Osteocyte (in vitro differentiated cells): ENCODE measurements at places on chromosomes 11 and 22. TPM values are rescaled to one million over a fixed set of nuclear protein-coding genes. Genes with fewer than 3 reads are reported as not detected.

DNA sequence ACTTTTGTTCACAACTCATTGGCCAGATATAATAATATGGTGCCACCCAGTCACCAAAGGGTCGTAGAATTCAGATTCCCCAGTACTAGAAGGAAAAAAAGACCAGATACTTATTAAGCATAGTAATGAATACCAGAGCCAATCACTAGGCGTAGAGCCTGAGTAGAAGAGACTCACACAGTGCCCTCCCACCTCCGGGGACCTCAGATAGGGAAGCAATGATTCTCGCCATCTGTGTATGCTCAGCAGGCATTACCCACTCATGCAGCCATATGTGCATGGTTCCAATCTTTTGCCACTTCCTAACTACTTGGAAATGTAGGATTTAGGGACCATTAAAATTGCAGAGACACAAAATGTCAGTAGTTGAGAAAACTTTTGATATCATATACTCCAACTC lies 85.3 kb downstream of the C11orf87 start:
- no peaks in the 10 kb centered on the region for H3K27me3 ChIP-seq
- H3K27ac ChIP-seq, result no peak overlapping the region
- peaks cover 21% of the 10 kb centered on the region for H3K4me1 ChIP-seq

- no peaks in the 10 kb centered on the region for H3K36me3 ChIP-seq
- DNase-seq, result no peak
- H3K4me1 ChIP-seq, result peaks cover 40% of the 10 kb centered on the region
- H3K27ac ChIP-seq, result peak overlapping the region; percentile 95
Measured at GRCh38 chr22:31082606-31083376, 1.7 kb downstream of the SMTN start.

DNA sequence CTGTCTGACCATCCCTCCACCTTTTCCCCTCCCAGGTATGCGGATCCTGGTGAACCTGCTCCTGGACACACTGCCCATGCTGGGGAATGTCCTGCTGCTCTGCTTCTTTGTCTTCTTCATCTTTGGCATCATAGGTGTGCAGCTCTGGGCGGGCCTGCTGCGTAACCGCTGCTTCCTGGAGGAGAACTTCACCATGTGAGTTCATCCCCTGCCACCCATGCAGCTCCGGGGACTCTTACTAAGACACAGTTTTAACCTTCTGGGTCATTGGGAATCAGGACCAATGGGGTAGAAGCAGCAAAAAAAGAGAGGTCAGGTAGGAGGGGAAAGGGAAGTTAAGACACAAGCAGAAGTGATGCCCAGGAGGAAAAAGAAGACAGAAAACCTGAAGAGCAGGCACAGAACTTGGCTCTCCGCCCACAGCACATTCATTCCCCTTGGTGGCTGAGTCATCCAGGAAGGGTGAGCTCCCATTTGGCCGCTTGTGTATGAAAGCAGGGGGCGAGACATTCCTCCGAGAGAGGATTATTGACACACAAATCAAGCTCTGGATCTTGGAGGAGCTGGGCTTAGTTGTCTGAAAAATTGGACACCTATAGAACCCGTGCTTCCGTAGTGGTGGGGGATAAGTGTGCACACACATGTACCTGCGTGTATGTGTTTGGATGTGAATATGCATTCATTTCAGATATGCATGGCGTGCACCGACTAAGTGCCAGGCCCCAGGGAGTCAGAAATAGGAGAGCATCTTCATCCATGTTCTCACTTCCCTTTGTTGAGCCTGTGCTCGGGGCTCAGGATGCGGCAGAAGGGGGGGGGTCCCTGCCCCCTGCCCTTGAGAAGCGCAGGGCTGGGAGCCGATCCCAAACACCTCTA lies 64.2 kb downstream of the CACNA1I start:
- peaks cover 15% of the 10 kb centered on the region for H3K4me1 ChIP-seq
- H3K36me3 ChIP-seq, result no peaks in the 10 kb centered on the region
- no peak overlapping the region for H3K27ac ChIP-seq
- H3K4me3 ChIP-seq, result no peak overlapping the region

GRCh38 chr22:35835267-35835997 lies 117.8 kb downstream of the APOL5 start:
- peak overlapping the region; percentile 98 for H3K27ac ChIP-seq
- H3K4me1 ChIP-seq, result peaks cover 60% of the 10 kb centered on the region
- no peaks in the 10 kb centered on the region for H3K27me3 ChIP-seq

- H3K4me1 ChIP-seq, result peaks cover 11% of the 10 kb centered on the region
- DNase-seq, result no peak
- H3K4me3 ChIP-seq, result no peak overlapping the region
- no peaks in the 10 kb centered on the region for H3K27me3 ChIP-seq
- H3K27ac ChIP-seq, result no peak overlapping the region
- no peaks in the 10 kb centered on the region for H3K36me3 ChIP-seq
Measured at GRCh38 chr22:38608992-38609750, 39.2 kb upstream of the DMC1 start.

GRCh38 chr11:61362542-61362875 lies 335 bp downstream of the TMEM138 start:
- peaks cover 36% of the 10 kb centered on the region for H3K4me1 ChIP-seq
- peak overlapping the region; percentile 98 for H3K4me3 ChIP-seq
- H3K27ac ChIP-seq, result peak overlapping the region; percentile 97
- no peak for DNase-seq

DNA sequence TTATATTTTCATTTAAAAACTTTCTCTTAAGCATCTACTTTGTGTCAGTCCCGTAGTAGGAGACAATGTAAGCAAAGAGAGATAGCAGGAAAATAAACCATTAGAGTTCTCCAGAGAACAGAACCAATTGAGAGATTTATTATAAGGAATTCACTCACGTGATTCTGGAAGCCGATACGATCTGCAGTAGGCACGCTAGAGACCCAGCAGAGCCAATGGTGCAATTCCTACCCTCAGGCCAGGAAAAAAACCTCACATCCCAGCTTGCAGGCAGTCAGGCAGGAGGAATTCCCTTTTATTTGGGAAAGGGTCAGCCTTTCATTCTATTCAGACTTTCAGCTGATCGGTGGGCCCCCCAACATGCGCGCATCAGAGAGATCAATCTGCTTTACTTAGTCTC lies 7.3 kb upstream of the PLEKHA7 start:
- DNase-seq, result no peak
- H3K27me3 ChIP-seq, result no peaks in the 10 kb centered on the region
- H3K4me1 ChIP-seq, result peaks cover 44% of the 10 kb centered on the region
- H3K36me3 ChIP-seq, result peaks cover 2% of the 10 kb centered on the region
- peak overlapping the region; percentile 87 for H3K27ac ChIP-seq

DNA sequence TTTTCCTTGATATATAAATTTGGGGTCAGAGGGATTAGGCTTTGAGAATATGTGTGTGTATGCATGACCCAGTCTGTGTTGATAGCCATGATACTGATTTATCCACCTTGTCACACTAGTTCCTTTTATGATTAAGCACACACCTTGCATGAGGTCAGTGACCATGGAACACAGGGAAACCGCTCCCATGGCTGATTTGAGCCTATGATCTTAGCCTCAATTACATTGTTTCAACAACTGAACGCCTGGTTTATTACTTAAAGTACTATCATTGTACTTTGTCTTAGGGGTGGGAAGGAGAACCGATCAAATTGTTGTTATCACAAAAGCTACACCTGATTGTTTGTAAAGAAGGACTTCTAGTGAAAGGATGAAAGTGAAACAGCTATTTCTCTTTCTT lies 70.7 kb downstream of the ARFGAP2 start:
- H3K4me1 ChIP-seq, result peaks cover 11% of the 10 kb centered on the region
- no peaks in the 10 kb centered on the region for H3K36me3 ChIP-seq
- no peak overlapping the region for H3K27ac ChIP-seq
- H3K4me3 ChIP-seq, result no peak overlapping the region
- no peak for DNase-seq

- peaks cover 4% of the 10 kb centered on the region for H3K4me1 ChIP-seq
- DNase-seq, result no peak
- H3K27ac ChIP-seq, result no peak overlapping the region
- H3K27me3 ChIP-seq, result peaks cover 15% of the 10 kb centered on the region
- no peak overlapping the region for H3K4me3 ChIP-seq
Measured at GRCh38 chr11:120562806-120563425, 51.4 kb downstream of the GRIK4 start.

GRCh38 chr11:71454470-71455113 lies 1.6 kb downstream of the NADSYN1 start:
- H3K4me3 ChIP-seq, result peak overlapping the region; percentile 47
- peaks cover 22% of the 10 kb centered on the region for H3K4me1 ChIP-seq
- peaks cover 27% of the 10 kb centered on the region for H3K36me3 ChIP-seq
- H3K27me3 ChIP-seq, result no peaks in the 10 kb centered on the region

- peaks cover 61% of the 10 kb centered on the region for H3K4me1 ChIP-seq
- no peak for DNase-seq
- H3K4me3 ChIP-seq, result no peak overlapping the region
- no peaks in the 10 kb centered on the region for H3K36me3 ChIP-seq
- peak overlapping the region; percentile 94 for H3K27ac ChIP-seq
Measured at GRCh38 chr11:86749821-86750401, 50.4 kb upstream of the PRSS23 start.

- H3K4me1 ChIP-seq, result peaks cover 12% of the 10 kb centered on the region
- no peak overlapping the region for H3K4me3 ChIP-seq
- no peak for DNase-seq
- no peak overlapping the region for H3K27ac ChIP-seq
- H3K36me3 ChIP-seq, result no peaks in the 10 kb centered on the region
Measured at GRCh38 chr22:46147061-46147460, 3.3 kb upstream of the PPARA start.

DNA sequence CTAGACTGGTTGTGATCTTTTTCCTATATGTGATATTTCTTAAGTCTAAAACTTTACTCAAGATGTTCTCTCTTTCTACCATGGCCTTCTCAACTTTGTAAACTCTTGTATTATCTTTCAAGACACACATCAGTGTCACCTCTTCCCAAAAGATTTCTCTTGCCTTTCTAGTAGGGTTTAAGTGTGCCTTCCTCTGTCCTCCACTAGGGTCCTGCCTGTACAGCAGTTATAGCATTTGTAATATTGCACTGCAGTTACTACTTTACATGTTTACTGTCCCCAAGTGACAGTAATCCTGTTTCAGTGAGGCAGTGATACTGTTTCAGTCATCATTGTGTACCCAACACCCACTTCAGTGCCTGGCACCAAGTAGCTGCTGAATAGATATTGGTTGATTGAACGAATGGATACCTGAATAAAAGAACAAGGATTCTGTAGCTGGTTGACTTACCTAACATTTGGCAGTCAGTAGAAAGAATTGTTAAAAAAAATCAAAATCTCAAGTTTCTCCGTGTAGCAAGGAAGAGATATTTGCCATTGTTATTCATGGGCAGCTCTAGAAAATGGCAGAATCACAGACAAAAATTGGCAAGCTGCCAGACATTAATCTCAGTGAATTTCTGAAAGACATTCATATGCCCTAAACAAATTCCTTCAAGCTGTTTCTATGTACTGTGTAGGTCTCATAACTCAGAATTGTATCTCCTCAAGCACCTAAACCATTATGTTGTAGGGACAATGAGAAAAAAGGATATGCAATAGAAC lies 79.4 kb downstream of the RBMXL2 start:
- no peak overlapping the region for H3K27ac ChIP-seq
- no peak for DNase-seq
- H3K4me3 ChIP-seq, result no peak overlapping the region
- no peaks in the 10 kb centered on the region for H3K4me1 ChIP-seq

DNA sequence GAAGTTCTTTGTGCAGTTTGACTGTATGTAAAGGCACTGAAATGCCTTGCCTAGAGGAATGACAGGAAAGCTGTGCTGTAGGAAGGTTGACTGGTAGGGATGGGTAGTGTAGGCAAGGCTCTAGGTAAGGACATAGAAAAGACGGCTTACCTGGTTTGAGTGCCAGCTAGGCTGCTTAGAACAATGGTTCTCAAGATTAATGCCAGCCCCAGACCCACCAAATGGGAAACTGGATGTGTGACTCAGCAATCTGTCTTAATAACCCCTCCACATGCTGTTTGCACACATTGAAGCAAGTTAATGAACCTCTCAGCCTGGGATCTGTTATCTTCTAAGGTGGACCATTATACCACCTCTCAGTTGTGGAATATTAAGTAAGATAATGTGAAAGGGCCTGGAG lies 3.7 kb downstream of the RPS3 start:
- H3K4me3 ChIP-seq, result no peak overlapping the region
- no peak for DNase-seq
- no peak overlapping the region for H3K27ac ChIP-seq

- DNase-seq, result peak; percentile 57
- peaks cover 20% of the 10 kb centered on the region for H3K4me1 ChIP-seq
- no peak overlapping the region for H3K4me3 ChIP-seq
- no peaks in the 10 kb centered on the region for H3K27me3 ChIP-seq
- H3K36me3 ChIP-seq, result peaks cover 50% of the 10 kb centered on the region
Measured at GRCh38 chr11:71491940-71492339, 35.1 kb upstream of the KRTAP5-7 start.

- no peaks in the 10 kb centered on the region for H3K27me3 ChIP-seq
- peaks cover 8% of the 10 kb centered on the region for H3K4me1 ChIP-seq
- H3K4me3 ChIP-seq, result no peak overlapping the region
- DNase-seq, result no peak
- no peaks in the 10 kb centered on the region for H3K36me3 ChIP-seq
- no peak overlapping the region for H3K27ac ChIP-seq
Measured at GRCh38 chr22:27597703-27598444, 203.7 kb downstream of the MN1 start.

DNA sequence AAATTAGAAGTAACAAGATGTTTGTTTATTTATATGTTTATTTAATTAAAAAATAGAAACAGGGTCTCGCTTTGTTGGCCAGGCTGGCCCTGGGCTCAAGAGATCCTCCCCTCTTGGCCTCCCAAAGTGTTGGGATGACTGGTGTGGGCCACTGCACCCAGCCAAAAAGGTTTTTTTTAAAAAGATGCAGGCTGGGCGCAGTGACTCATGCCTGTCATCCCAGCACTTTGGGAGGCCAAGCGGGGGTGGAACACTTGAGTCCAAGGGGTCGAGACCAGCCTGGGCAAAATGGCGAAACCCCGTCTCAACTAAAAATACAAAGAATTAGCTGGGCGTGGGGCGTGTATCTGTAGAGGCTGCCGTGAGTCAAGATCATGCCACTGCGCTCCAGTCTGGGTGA lies 13.4 kb downstream of the DRD4 start:
- peaks cover 17% of the 10 kb centered on the region for H3K36me3 ChIP-seq
- no peak overlapping the region for H3K4me3 ChIP-seq
- peaks cover 2% of the 10 kb centered on the region for H3K4me1 ChIP-seq
- H3K27me3 ChIP-seq, result no peaks in the 10 kb centered on the region

DNA sequence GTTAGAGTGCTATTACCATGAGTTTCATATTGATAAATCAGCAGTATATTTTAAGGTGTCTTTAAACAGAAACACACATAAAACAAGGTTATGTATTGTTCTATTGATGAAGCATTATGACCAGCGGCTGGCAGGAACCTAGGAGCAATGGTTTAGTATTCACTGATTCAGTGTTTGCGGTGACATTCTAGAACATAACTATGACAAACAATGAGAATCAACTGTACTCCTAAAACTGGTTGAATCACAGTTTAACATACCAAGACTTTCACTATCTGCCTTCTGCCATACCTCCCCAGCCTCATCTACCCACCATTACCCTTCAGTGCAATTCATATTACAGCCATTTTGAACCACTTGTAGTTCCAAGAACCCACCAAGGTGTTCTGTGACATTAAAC lies 8.8 kb downstream of the HOATZ start:
- no peak overlapping the region for H3K27ac ChIP-seq
- peaks cover 5% of the 10 kb centered on the region for H3K4me1 ChIP-seq
- DNase-seq, result no peak
- H3K27me3 ChIP-seq, result no peaks in the 10 kb centered on the region
- H3K4me3 ChIP-seq, result no peak overlapping the region

ZBED4 gene
- 17.2 and 17.3 TPM in 2 replicates for total RNA-seq

POU2AF3 gene
- not detected in 2 replicates for total RNA-seq

CDC42EP2 gene
- total RNA-seq, result 20.7 and 23.1 TPM in 2 replicates

MED17 gene
- 30.9 and 37.8 TPM in 2 replicates for total RNA-seq

SHISAL1 gene
- 5.0 and 6.1 TPM in 2 replicates for total RNA-seq

SCT gene
- total RNA-seq, result not detected in 2 replicates

GAS2L1 gene
- total RNA-seq, result 21.6 and 22.3 TPM in 2 replicates

ABTB2 gene
- total RNA-seq, result 0.73 and 0.89 TPM in 2 replicates

FAM83F gene
- not detected in 2 replicates for total RNA-seq

C11orf91 gene
- total RNA-seq, result 0.75 TPM in 1 of 2 replicates, not detected in the other

MMP8 gene
- not detected in 2 replicates for total RNA-seq

SNX32 gene
- 4.0 and 4.1 TPM in 2 replicates for total RNA-seq

TRPM5 gene
- total RNA-seq, result not detected in 2 replicates

CSRP3 gene
- total RNA-seq, result not detected in 2 replicates

APOBEC3F gene
- 9.9 and 13.0 TPM in 2 replicates for total RNA-seq
